ENCODE measurements at places on chromosomes 11 and 22.

GRCh38 chr11:102590276-102591049 lies 34.7 kb downstream of the MMP20 start:
- no peak for DNase-seq

- DNase-seq, result no peak
Observed at GRCh38 chr11:8638300-8638699, 44.2 kb downstream of the TRIM66 start.

DNA sequence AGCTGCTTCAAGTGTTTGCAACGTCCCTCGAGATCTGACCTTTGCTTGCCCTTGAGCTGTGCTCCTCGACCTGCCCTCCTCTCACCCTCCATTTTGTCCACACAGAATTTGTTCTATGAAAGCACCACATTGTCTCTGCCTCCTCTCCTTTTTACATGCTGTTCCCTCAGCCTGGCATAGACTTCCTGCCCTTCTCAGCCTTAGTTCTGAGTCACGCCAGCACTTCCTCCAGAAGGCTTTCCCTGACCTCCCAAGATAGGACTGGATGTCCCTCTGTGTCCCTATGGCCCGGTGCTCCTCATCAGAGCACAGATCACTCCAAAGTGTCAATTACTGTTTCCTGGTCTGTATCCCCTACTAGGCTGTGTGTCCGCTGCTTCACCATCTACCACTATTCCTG lies 16.2 kb downstream of the JHY start:
- no peak for DNase-seq

GRCh38 chr22:42871146-42872050 lies 14.3 kb upstream of the ARFGAP3 start:
- DNase-seq, result no peak

DNA sequence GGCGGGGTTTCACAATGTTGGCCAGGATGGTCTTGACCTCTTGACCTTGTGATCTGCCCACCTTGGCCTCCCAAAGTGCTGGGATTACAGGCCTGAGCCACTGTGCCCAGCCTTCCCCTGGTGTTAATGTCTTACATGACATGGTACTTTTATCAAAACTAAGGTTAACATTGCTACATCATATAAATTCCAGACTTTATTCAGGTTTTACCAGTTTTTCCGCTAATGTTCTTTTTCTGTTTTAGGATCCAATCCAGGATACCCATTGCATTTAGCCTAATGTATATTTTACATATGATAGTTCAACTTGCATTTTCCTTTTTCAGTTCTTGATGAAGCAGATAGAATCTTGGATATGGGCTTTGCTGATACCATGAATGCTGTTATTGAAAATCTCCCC lies 14.2 kb downstream of the DDX10 start:
- DNase-seq, result no peak

DNA sequence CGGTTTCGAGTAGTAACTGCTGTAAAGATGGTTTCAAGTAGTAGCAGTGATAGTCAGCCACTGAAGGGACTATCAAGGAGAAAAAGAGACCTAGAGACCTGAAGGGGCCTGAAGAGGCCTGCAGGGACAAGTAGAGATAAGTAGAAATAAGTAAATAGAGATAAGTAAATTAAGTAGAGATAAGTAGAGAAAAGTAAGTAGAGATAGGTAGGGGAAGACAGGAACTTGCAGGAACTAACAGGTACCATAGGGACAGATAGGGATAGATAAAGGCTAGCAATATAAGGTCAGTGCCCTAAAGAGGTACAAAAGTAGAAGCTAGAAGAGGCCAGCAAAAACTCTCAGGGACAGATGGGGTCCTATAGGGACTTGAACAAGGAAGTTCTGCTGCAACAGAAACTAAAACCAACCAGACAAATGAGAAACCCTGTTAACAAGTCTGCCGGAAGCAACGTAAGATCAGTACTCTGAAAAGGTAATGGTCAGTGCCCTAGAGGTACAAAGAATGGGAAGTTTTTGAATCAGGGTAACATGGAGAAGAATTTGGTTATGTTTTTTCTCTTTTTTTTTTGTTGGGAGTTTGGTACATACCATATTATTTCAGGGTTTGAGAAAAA lies 9.6 kb upstream of the SC5D start:
- no peak for DNase-seq

DNA sequence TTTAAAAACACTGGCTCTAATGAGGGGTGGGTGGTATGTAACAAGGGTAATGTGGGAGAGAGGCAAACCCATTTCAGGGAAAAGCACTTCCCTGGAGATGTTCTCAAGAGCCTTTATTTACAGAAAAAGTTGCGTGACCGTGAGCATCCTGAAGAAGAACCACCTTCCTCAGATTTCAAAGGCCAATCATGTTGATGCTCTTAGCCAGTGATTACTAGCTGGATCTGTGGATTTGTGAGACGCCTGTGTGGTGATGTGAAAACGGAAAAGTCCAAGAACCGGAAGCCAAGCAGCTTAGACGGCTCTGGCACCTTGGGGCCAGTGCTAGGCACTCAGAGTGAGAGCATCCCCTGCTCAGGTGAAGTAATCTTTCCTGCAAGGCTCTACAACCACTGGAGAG lies 12.6 kb upstream of the UBASH3B start:
- no peak for DNase-seq

DNA sequence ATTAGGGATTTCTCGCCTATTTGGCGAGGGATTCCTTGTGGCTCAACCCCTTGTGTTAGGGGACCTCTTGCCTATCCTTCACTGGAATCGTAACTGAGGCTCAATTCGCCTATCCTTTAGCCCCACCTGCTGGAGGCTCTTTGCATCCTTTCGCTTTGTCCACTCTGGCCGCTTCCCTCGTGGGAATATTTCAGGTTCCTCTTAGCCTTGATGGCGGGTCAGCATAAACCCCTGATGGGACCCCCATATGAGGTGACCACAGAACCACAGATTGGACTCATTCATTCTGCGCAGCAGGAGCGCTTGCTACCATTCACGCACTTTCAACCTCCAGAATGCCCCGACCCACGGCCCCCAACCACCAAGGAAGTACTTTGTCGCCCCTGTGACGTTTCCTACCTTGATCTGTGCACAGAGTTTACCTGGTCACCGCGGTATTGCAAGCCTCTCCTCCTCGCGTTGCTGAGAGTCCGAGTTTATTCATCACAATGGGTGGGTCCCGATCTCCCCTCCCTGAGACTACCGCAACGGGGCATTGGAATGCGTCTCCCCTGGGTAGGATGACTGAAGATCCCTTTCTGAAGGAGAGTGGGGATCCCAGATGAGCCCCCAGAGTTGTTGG lies at the start of gene OR52N2:
Gene OR52N2, plus strand, starts transcription at position 425 of the 622 bp plus-strand sequence. CDS start 11,412 bp downstream, outside the sequence.
- DNase-seq, result peak; percentile 68

DNA sequence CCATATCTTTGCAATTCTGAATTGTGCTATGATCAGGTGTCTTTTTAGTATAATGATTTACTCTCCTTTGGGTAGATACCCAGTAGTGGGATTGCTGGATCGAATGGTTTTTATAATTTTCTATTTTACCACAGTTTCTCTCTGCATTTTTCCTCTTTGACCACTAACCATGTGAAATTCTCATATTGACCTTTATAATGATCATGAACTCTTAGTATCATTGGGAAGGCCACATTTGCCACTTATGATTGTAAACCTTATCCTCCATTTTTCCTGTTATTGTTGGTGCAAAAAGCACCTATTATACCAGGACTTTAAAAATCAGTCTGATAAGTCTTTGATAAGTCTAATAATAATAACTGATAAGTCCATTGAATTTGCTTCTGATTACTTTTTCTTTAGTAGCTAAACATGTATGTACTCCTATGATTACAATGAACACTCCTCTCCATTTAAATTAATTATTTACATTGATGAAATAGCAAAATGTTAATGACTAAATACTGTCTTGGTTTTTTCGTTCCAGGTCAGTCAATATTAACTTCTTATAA lies 9.6 kb downstream of the NEAT1 start:
- no peak for DNase-seq

- DNase-seq, result no peak
Observed at GRCh38 chr11:15104166-15104565, 10.6 kb upstream of the INSC start.

DNA sequence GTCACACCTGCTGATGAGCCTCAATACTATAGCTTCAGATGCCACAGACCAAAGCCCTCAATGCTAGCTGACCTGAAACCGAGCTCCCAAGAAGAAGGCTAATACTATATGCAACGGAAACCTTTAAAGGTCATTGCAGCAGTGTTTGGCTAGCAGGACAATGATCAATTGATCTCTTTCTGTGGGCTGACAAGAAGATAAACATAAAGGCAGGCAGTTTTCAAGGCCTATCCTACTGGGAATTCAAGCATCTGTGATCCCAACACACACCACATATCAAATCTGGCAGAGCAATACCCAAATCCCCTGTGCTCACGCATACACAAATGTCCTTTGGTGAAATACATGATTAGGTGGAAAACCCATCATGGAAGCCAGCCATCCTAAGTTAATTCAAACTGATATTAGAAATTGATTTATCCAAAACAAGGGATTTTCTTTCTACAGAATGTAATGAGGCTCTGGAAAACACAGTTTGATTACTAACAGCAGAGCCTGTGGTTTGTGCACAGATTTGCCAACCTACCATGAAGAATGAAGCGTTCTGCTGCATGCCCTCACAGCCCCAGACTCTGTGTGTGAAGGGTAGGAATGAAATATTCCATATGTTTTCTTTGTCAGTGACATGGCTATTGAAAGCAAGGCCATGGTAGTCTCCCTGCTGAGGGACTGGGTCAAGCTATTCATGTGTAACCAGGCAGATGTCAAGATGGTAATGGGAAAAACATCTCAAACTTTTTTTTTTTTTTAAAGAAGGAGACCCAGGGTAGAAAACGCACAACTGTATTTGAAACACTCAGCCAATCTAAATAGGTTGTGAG lies 12.2 kb downstream of the LGR4 start:
- no peak for DNase-seq

DNA sequence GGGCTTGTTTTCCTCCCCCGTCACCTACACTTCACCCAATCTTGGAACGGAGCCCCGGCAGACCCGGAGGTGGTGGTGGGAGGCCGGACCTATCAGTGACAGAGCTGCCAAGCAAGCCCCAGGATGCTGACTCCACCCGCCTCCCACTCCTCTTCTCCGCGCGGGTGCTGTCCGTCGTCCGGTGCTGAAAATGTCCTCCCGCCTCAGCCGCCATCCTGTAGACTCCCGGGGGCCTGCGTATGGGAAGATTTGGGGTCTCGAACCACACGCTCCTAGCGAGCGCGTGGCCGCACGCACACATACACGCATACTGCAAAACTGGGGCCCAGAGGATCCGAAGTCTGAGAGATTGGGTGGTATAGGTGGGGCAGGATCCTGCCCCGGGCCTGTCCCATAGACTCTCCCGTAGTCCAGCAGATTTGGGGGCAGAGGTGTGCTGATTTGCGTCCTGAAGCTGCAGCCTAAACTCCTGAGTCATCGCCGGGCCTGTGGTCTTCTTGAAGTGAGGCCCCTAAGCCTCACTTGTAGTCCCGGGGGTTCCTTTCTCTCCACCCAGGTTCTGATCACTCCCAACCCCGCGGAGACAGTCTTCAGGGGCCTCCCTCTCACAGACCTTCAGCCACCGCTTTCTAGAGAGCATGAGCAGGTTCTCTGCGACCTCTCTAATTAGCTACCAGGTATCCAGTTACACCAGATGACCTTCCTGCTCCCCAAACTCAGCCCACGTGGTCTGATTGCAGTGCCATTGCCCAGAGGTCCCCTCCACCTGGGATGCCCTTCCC lies 796 bp upstream of the YIF1A start:
- peak; percentile 69 for DNase-seq

DNA sequence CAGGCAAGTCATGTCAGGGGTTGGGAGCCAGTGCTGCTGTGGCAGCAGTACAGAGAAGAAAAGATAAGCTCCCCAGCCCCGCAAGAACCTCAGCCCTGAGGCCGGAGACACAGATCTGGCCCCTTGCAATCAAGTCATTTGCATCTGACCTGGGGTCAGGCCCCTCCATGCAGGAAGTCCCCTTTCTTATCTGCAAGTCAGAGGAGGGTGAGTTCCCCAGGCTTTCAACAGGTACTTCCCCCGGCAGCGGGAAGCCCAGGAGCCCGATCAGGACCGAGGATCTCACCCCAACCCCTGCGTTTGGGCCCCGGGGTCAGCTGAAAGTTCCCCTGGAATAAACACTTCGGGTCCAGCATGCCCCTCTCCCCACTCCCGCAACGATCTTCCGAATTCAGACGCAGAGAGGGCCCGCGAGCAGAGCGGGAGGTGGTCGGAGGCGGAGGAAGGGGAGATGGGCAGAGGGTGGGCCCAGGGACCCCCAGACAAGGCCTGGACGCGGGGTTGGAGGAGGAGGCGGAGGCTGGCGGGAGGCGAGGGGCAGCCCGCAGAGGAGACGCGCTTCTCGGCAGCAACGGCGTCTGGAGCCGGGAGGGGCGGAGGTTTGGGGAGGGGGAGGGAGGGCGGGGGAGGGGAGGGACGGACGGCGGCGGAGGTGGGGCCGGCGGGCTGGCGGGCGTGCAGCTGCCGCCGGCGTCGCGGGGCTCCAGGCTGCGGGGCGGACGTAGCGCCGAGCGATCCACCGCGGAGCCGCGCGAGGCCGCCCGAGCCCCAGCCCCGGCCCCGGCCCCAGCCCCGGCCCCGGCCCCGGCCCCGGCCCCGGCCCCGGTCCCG lies at the start of gene TSPAN18:
Gene TSPAN18, plus strand, starts transcription at position 680 of the 831 bp plus-strand sequence. CDS start 179,455 bp downstream, outside the sequence.
- DNase-seq, result peak; percentile 24

GRCh38 chr22:29820961-29821290 lies 17.1 kb downstream of the ASCC2 start:
- no peak for DNase-seq

- no peak for DNase-seq
Observed at GRCh38 chr11:115357066-115357465, 147.1 kb downstream of the CADM1 start.

DNA sequence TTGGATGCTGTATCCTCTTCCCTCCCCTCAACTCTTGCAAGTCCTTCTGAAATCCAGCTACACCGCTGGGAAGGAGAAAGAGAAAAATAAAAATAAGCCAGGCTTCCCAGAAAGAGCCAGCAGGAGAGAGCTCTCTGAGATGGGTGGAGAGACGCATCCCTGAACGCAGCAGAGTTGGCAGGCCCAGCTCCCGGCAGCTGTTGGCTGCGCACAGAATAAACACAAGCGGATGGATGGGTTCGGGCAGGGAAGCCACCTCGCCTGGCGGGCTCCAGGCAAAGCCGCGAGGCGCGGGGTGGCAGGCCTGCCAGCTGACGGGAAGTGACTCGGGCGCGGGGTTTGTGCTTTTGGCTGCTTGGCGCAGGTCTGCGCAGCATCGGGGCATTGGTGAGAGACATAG lies 537.7 kb downstream of the MIAT start:
- DNase-seq, result no peak

GRCh38 chr11:134356656-134357544 lies 25.1 kb downstream of the GLB1L2 start:
- no peak for DNase-seq

DNA sequence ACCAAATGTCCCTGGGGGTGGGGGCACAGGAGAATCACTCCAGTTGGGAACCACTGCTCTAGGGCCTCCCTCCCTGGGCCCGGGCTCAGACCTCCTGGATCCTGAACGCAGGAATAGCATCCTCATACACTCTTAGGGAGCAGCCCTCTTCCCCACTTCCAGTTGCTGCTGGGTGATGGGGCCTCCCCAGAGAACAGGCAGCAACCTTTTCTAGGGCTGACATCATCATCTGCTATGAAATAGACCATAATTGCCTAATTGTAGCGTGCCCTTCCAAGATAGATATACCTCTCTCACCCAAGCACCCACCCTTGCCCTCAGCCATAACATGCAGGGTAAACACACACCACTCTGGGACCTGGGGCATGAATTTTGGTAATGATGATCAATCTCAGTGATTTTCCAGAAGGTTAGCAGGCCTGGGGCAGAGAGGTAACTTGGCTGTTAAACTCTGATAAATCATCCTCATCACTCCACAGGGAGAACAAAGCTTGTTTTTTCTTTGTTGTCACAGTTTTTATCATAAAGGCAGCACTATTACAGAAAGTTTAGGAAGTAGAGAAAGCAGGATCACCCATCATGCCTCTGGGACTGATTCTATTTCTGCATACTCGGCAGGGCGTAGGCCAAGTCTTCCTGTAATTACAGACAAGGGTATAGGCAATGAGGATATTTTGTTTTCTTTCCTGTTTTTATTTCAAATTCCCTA lies 88.3 kb upstream of the PRDM11 start:
- no peak for DNase-seq
